ENCODE measurements at places on chromosomes 7 and 10.
A peak's percentile ranks its signal among the peaks of the same experiment; 100 is the strongest.

DNA sequence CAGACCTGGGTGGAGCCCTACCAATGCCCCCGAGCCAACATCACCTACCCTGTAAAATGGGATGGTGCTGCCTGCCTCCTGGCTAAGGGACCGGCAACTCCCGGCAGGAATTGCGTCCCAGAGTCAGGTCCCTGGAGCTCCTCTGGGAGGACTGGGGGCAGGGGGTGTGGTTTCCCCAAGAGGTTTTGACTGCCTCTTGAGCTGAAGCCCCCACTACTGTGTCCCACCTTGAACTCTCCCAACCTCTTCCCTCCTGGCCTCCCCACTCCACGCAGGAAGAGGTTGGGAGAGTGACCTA lies 1.3 kb downstream of the SH2B2 start:
- no peak for DNase-seq

DNA sequence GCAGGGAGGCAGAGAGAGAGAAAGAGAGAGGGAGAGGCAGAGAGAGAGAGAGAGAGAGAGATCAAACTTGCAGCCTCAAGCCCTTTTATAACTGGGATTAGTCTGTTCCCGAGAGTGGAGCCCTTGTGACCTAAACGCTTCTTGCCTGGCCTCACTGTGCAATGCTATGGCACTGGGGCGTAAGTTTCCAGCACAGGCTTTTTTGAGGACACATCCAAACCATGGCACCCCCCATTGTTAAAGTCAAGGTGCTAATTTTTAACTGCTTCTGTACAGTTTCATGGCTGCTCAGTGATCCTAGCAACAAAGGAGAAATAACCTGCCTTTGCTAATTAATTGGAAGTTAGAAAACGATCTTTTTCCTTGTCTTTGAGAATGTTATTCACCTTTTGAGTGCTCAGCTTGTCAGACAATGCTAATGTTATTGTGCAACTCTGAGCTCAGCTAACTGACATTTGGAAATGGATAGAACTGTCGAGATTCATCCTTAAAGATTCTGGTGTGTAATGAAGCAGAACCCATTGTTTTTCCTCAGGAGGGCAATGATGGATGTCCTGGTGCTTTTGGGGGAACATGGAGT lies 268.4 kb downstream of the GLRX3 start:
- no peak for DNase-seq

DNA sequence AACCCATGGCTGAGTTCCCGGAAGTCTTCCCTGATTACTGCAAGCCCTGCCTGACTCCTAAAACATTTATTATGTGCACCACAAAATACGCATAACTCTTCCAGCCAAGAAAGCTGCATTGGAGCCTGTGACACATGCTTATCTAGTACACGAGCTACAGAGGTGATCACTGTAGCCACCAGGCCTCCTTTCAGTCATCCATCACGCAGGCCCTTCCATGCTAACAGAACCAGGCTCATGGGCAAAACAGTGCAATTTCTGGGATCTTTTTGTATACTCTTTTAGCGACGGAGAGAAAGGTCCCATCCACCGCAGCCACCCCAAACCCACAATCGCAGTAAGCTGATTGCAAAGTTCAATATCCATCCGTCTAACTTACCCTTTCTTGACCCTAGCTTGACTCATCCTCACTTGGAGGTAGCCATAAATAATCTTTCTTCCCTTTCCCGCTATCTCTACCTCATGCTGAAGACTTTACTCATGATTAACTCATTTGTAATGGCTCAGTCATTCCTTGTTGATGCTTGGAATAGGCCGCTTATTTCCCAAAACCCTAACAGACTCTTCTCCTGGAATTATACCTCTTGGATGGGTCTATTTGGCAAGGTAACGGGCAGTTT lies 1203.5 kb downstream of the TYW1 start:
- DNase-seq, result no peak

- DNase-seq, result no peak
Measured at GRCh38 chr7:92826258-92826938, 10.0 kb downstream of the CDK6 start.

GRCh38 chr10:49272251-49273081 lies 26.5 kb upstream of the C10orf71 start:
- no peak for DNase-seq

GRCh38 chr10:100654782-100655325 lies 90.5 kb upstream of the PAX2 start:
- DNase-seq, result no peak

DNA sequence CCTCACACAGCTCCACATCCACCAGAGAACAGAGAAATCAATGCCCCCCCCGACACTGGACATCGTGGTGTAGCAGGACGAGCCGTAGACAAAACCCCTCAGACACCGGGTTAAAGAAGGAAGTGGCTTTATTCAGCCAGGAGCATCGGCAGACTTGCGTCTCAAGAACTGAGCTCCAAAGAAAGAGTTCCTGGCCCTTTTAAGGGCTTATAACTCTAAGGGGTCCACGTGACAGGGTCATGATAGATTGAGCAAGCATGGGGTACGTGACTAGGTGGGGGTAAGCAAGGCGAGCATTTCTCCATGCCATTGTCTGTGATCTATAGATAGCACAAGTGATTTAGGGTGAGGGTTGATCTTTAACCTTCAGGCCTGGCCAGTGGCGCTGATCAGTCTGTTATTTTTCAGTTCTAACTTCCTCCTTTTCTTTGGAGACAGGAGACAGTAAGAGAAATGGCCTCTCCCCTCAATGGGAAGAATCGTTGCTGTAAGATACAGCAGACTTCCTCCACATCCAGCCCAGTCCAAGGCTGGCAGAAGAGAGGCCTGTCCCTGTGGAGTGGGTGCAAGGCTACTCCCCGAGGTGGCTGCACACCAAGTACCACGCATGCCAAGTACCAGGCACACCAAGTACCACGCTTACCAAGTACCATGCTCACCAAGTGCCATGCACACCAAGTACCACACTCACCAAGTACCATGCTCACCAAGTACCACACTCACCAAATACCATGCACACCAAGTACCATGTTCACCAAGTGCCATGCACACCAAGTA lies 19.5 kb upstream of the PPP2R2D start:
- DNase-seq, result no peak

DNA sequence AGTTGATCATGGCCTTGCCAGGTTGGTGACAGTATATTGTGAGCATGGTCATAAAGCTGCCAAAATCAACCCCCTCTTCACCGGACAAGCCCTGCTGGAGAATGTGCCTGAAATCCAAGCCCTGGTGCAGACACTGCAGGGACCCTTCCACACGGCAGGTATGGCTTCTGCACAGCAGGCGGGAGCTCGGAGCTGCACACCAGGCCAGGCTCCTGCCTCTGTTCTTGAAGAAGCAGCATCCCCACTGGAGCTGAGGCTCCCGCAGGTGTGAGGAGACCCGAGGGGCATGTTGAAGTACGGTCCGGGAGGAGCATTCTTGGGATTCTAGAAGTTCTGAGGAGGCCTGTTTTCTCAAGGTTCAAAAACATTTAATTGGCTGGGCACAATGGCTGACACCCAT lies 12.7 kb downstream of the DHTKD1 start:
- DNase-seq, result no peak

GRCh38 chr7:82805527-82805960 lies 357.1 kb downstream of the PCLO start:
- DNase-seq, result no peak

DNA sequence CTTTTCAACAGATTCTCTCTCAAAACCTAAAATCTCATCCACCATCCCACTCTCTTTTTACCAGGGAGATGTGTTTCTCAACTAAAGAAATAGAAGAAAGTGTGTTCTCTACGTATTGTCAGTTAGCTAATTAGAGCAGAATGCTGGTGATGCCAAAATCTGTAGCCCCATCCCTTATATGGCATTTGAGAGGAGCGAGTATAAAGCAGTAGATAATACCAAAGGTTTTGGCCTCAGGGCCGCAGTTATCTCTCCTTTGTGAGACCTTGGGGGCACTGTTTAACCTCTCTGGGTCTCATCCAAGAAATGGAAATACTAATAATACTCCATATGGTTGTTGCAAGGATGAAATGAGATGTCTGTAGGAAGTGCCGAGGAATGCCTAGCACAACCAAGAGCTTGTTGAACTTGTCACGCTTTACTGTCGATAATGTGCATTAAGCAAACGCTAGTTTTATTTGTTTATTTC lies 456 bp upstream of the DLD start:
- DNase-seq, result no peak

- no peak for DNase-seq
Measured at GRCh38 chr10:52488606-52489485, 174.8 kb downstream of the DKK1 start.

- DNase-seq, result no peak
Measured at GRCh38 chr7:115600207-115600606, 430.4 kb downstream of the TFEC start.

- no peak for DNase-seq
Measured at GRCh38 chr10:123997486-123998196, 95.8 kb downstream of the CHST15 start.

- no peak for DNase-seq
Measured at GRCh38 chr10:76091926-76092325, 660.5 kb downstream of the LRMDA start.

DNA sequence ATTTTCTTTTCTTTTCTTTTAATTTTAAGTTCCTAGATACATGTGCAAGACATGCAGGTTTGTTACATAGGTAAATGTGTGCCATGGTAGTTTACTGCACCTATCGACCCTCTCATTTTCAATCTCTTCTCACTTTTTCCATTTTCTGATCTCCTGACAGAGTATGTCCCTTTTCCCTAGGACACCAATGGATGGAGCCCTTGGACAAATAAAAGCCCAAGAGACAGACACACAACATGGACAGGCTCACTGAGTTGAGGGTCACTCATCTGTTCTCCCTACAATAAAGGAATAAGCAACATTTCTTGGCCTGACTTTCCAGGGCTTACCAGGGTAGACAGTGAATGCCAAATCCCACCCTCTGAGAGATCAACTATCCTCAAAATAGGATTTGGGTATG lies 15.2 kb upstream of the UBE2D1 start:
- DNase-seq, result no peak

GRCh38 chr7:42766782-42767423 lies 145.0 kb downstream of the C7orf25 start:
- no peak for DNase-seq

GRCh38 chr10:119216127-119216526 lies 8.8 kb downstream of the GRK5 start:
- DNase-seq, result no peak

GRCh38 chr10:69061305-69062161 lies 26.4 kb upstream of the SRGN start:
- no peak for DNase-seq

- no peak for DNase-seq
Measured at GRCh38 chr7:137453356-137453755, 109.8 kb upstream of the PTN start.

GRCh38 chr7:43516581-43517342 lies 66.1 kb upstream of the STK17A start:
- DNase-seq, result no peak

GRCh38 chr10:85527616-85528317 lies 838.8 kb downstream of the GRID1 start:
- DNase-seq, result no peak

- DNase-seq, result no peak
Measured at GRCh38 chr10:131662851-131663250, 238.0 kb upstream of the PPP2R2D start.

DNA sequence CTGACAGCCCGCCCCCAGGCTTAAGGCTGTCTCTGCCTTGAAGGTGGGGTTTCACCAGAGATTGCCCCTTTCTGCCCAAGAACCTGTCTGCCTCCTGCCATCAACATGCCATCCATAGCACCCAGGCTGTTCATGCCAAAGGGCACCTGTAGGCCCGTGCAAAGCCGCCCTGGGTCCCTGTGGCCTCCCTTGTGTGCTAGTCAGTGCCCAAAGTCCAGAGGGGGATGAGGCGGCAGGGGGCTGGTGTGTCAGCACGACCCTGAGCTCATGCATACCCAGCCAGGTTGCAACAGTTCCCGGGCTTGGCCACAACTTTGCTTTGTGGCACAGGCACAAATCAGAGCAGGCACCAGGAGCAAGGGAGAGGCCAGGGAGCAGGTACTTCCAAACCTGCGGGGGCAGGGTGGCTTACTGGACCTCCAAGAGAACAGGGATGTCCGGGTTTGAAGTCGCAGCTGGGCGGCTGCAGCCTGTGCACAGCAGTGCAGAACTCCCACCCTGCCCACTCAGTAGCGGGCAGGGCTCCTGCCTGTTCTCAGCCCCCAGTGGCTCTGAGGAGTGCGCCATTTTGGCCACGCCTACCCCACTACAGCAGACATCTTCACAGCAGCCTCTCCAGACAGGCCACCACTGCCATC lies 671.1 kb upstream of the GRM3 start:
- DNase-seq, result no peak

DNA sequence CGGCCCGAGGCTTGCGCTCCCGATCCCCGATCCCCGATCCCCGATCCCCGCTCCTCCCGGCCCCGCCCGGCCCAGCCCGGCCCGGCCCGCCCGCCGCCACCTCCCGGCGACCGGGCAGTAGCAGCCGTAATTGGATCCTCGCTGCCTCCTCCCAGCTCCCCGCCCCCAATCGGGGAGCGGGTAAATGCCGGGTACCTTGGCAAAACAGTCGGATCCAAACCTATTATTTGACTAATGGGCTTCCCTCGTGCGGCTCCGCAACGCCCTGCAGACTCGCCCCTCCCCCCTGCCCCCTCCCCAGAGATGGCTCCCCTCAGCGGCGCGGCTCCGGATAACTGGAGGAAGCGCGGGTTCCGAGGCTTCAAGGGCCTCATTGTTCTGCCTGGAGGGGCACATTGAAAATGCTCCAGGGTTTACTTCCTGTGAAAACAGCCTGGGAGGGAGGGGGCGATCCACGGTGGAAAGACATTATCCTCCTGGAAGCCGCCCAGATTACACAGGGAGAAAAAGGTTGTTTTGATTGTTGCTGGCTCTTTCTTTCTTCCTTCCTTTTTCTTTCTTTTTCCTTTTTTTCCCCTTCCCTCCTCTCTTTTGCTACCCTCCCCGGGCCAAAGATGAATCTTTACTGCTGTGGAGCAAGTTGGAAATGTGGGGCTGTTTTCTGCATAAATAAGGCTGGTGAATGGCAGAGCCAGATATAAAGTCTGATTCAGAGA lies 94.7 kb upstream of the ZMIZ1 start:
- DNase-seq, result peak; percentile 30

DNA sequence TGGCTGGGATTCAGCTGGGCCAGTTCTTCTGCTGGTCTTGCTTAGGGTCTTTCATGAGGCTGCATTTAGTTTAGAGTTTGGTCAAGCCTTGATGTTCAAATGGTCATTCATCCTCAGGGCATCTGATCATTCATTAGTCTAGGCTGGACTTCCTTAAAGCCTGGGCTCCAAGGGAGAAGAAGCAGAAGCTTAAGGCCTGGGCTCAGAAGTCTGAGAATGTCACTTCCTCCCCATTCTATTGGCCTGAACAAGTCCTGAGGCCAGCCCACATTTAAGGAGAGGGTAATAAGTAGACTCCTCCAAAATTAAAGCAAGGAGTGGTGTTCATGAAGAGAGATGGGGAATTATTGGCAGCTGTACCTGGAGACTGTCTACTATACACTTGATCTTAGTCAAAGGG lies 193.2 kb upstream of the HABP2 start:
- DNase-seq, result no peak

GRCh38 chr7:76044375-76044865 lies 3.4 kb downstream of the STYXL1 start:
- DNase-seq, result no peak

DNA sequence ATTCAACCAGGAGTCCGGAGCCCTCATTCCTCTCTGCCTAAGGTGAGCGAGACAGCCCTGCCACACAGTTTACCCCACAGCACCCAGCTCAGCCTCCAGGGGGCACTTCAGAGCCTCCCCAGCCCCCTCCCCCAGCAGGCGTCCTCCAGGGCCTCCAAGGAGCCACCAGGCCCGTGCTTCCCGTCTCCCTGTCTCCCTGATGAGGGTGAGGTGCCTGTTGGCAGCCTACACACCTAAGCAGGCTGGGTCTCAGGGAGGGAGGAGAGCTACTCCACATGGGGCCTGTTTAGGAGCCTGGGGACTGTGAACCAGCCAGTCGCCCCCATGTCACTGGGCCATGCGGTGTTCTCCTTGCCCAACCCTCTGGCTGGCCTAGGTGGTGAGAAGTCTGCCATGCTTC lies 28.9 kb upstream of the TRIM8 start:
- DNase-seq, result no peak

All from stimulated activated CD8-positive, alpha-beta memory T cell treated with anti-CD3 and anti-CD28 coated beads, Interleukin-2, amount 100 ng/mL, for 48 hours (primary cell).